Activated T-cell treated with anti-CD3 and anti-CD28 coated beads for 4 hours (primary cell): ENCODE measurements at places on chromosomes 13 and 19.
A peak's percentile ranks its signal among the peaks of the same experiment; 100 is the strongest.

- DNase-seq: no peak
Observed at GRCh38 chr13:78036841-78037240, 118.2 kb upstream of the EDNRB start.

DNA sequence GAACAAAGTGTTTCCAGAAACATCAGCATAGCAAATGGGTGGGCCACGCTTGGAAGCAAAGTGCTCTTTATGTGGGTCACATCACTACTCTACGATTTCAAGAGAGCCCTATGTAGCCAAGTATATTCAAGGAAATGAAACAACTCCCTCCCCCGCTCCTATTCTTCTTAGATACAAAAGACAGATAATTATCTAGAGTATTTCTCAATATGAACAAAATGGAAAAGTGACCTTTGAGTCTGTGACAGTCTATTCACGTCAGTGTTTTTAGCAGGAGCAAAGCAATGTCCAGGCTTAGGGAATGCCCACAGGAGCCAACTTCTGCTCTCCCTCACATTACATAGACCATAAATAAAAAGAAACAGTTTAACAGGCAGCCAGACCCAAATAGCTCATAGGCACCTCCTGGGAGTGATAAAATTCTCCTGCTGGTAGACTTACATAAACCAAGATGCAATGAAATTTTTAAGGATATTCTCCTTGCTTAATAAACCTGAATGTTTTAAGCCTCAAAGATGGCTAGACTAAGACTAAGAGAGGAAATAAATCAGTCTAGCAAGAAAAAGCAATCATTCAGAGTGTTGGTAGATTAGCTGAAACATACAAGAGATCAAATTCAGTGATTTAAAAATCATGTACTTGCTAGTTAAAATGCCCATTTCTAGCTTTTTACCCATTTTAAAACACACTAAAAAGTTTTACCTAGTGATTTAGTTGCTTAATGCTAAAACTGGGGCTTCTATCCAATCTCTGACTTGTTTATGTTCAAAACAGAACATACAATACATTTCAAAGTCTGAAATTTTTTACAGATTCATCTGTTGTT lies 182.8 kb downstream of the RGCC start:
- DNase-seq: no peak

GRCh38 chr13:40205771-40206240 lies 460.6 kb downstream of the FOXO1 start:
- DNase-seq: no peak

GRCh38 chr19:11345122-11345803 lies 805 bp downstream of the TMEM205 start:
- no peak for DNase-seq

DNA sequence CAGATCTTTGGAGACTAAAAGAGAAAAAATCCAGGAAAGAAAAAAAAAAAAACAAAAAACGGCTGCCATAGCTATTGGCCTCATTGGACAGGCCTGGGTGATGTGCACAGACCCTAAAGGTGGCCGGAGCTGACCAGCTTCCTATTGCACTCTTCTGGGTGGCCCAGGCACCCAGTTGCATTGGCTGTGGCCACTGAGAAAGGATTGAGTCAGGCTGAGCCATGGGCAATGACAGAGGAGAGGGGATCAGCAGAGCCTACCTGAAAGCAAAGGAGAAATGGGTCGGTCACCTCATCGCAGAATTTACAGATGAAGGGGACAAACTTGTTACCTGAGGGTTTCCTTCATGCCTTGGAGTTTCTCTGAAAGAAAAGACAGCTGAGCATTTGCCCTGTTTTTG lies 17.3 kb downstream of the HMGB1 start:
- no peak for DNase-seq

DNA sequence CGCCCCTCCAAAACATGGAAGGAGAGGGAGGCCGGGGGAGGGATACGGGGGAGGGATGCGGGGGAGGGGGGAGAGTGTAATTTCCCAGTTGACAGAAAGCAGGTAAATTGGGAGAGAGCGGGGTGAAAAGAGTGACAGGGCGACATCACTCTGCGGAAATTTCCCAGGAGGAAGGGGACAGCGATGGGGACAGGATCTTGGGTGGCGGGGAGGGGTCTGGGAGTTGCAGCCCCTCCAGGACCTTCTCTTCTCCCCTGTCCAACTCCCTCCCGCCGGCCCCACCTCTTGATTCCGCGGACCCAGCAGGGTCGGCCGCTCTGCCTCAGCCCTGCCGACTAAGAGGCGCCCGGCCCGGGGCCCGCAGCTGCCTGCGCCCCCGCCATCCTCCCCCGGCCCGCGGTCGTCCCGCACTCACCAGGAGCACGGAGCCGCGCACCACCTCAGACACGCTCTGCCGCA lies 108.0 kb upstream of the DOCK9 start:
- no peak for DNase-seq

DNA sequence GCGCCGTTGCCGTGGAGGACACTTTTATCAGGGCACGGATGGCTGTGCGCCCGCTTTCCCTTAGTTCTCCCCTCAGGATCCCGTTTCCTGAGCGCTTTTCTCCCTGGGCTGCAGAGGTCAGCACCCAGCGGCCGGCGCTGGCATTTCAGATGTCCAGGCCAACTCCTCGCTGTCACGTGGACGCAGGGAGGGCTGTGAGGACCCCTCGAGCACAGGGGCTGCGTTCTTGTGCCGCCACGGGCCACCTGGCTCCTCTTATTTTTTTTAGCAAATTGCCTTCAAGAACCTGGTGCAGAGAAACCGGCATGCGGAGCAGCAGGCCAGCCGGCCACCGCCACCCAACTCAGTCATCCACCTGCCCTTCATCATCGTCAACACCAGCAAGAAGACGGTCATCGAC lies 22.3 kb downstream of the ATP4B start:
- no peak for DNase-seq

- DNase-seq: no peak
Observed at GRCh38 chr19:7844951-7845350, 14.9 kb downstream of the EVI5L start.

DNA sequence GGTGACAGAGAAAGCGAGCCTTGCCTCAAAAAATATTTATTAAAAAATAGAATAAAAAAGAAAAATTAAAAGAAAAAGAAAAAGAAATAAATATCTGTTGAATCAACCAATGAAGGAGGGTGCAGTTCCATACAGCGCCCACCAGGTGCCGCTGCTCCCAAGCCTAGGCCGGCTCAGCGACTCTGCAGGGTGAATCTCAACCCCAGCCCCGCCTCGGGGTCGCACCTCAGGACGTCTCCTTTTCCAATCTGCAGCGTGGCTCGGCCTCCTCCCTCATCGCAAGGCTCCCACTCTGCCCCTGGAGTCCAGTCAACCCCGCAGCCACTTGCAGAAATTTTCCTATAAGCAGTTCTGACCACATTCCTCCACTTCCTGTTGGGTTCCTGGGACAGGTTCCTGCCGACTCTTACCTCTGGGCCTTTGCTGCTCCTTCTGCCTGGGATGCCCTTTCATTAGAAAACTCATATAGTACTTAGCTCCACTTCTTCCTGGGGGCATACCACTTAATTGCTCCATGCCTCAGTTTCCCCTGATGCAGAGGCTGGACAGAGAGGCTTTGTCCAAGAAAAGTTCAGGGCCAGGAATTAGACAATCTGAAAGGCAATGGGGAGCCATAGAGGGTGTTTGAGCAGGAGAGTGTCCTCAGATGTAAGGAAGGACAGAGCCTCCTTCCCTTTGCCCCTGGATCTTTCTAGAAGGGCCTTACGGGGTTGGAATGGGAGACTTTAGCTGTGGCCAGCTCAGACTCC lies 24.3 kb downstream of the NFILZ start:
- DNase-seq: peak; percentile 66

- no peak for DNase-seq
Observed at GRCh38 chr19:31377736-31378135, 28.5 kb upstream of the TSHZ3 start.

DNA sequence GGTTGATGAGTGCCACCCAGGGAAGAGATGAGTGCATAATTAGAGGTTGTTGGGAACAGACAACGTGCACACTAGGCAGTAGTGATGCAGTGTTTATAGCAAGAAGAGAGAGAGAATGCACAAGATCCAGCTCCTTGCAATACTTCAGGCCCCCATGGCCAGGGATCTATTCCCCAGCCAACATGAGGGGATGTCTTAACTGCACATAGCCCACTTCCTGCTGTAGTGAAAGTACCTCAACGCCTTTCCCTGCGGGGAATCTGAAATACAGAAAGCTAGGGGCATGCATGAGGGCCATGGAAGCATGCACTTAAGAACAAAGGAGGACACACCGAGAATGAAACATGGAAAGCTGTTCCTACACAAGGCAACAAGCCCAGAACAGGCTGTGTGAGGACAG lies 636.7 kb upstream of the GPC6 start:
- DNase-seq: no peak

DNA sequence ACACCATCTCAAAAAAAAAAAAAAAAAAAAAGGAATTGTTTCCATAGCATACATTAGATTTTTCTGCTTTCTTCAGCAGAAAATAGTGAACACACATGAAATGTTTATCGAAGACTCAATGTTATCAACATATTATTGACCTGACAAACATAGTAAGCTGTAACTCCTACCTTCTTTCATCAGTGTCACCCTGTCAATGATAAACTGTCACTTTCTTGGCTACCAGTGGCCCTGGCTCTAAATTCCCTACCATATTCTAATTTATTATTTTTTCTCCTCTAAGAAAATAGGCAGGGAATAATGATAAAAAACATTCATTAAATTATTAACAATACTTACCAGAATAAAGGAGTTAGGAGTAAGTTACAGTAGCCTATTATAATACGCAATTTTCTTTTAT lies 127.3 kb upstream of the KLHL1 start:
- DNase-seq: no peak

DNA sequence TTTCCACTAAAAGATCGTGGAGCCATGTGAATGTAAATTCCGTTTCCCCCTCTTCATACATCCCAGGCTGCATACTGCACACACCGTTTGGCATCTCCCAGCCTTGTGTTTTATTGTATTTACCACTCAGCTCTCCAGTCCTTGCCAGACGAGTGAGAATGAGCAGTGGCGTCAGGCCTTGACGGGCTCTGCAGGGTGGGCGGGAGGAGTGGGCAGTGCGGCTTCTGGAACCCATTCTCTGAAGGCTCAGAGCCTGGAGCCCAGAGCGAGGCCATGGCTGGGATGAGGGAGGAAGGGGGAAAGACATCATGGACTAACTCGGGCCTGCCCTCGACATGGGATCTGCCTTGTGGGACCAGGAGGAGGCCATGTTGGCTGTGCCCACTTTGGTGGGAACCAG lies 25.1 kb downstream of the BICRA start:
- no peak for DNase-seq

DNA sequence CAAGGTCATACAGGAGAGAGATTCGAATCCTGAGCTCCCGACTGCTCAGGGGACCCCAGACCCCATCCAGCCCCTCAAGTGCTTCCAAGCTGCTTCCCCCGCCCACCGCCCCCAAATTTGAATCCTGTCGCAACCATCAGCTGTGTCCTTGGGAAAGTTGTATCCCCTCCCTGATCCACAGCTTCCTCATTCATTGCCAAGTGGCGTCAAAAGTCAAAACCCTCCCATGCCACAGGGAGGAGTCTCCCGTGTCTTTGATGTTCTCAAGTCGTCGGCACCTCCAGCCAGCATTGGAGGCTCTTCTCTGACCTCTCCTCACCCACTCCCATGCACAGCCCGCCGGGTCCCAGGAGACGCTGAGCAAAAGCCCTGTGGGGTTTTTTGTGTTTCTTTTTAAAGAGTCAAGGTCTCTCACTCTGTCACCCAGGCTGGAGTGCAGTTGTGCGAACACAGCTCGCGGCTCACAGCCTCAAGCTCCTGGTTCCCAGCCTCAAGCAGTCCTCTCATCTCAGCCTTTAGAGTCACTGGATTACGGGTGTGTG lies 2.8 kb upstream of the IFI30 start:
- DNase-seq: no peak

DNA sequence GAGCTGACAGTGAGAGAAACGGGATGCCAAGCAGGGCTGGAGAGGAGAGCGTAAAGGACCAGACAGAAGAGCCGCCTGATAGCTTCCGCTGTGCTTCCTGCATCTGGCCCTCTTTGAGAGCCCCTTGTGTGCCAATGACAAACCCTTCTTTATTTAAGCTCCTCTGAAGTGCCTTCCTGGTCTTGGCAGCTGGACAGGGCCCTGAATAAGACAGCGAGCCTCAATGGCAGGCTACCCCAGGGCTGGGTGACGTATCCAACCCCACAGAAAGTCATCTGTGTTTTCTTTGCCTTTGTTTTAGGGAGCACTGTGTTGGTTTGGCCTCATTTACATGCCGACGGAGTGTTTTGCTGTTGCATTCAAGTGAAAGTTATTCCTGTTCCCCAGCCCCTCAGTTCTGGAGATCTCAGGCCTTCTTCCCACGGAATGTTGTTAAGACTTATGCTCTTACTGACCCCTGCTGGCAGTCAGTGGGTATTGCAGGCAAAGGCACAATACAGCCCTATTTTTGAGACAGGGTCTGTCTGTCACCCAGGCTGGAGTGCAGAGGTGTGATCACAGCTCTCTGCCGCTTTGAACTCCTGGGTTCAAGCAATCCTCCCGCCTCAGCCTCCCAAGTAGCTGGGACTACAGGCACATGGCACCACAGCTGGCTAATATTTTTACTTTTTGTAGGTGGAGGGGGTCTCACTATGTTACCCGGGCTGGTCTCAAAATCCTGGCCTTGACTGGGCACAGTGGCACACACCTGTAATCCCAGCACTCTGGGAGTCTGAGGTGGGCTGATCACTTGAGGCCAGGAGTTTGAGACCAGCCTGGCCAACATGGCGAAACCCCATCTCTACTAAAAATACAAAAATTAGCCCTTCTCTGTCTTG lies 16.8 kb downstream of the CCL25 start:
- no peak for DNase-seq

DNA sequence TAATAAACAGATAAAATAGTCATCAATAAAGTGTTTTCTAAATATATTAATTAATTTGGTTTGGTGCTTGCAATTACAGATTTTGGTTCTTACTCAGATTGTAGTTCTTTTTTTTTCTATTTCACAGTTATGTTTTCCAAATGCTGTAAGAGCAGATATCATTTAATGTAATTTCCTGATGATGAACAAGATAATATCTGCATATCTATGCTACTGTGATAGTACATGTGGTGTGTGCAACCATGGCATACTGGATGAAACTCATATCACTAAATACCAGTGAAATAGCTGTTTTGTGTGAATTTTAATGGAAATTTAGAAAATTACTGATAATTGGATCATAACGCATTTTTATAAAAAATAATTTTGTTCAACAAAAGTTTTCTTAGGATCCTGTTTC lies 88.8 kb upstream of the MAB21L1 start:
- DNase-seq: no peak

DNA sequence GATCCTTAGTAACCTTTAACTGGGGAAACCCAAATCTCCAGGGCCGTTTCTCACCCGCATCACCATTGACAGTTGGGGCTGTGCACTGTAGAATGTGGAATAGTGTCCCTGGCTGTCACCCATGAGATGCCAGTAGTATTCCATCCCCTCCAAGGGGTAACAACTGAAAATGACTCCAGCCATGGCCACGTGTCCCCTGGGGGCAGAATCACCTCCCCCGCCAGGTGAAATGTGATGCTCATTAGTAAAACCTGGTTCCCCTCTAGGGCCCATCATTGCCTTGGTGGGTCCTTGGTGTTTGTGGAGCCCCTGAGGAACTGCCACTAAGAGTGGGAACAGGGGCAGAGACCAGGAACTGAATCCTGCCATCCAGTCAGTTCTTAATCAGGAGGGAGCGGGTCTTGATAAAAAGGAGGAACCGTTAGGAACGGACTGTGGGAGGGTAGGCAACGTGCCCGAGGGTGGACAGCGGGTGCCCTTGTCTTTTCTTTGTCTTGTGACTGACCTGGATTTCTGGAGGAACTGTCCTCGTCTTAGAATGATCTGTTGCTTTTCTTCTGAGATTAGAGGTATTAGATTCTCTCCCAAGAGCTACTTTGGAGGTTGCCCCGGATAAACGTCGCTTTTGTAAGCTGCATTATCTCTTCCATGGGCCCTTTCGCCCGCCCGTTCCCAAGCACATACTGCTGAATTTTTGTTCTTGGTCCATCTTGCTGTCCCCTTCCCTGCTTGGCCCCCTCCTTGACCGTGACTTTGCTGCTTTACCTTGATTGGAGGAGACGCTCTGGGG lies 3.5 kb downstream of the MYO9B start:
- no peak for DNase-seq
